T-helper 17 cell (primary cell): ENCODE measurements at places on chromosomes 7 and 10.
A peak's percentile ranks its signal among the peaks of the same experiment; 100 is the strongest.

GRCh38 chr7:31078363-31078990 lies 26.4 kb downstream of the ADCYAP1R1 start:
- peaks cover 45% of the 10 kb centered on the region for H3K27me3 ChIP-seq
- peaks cover 5% of the 10 kb centered on the region for H3K4me1 ChIP-seq
- no peak overlapping the region for H3K4me3 ChIP-seq
- H3K36me3 ChIP-seq, result no peaks in the 10 kb centered on the region
- H3K27ac ChIP-seq, result no peak overlapping the region

- H3K36me3 ChIP-seq, result no peaks in the 10 kb centered on the region
- no peak for DNase-seq
- no peak overlapping the region for H3K4me3 ChIP-seq
- H3K27me3 ChIP-seq, result no peaks in the 10 kb centered on the region
Measured at GRCh38 chr7:117066668-117067067, 113.4 kb downstream of the ST7 start.

GRCh38 chr10:16987206-16987621 lies 142.4 kb downstream of the CUBN start:
- H3K27ac ChIP-seq, result peak overlapping the region; percentile 27
- H3K4me3 ChIP-seq, result no peak overlapping the region
- no peak for DNase-seq
- H3K27me3 ChIP-seq, result no peaks in the 10 kb centered on the region
- H3K36me3 ChIP-seq, result no peaks in the 10 kb centered on the region
- peaks cover 4% of the 10 kb centered on the region for H3K4me1 ChIP-seq

DNA sequence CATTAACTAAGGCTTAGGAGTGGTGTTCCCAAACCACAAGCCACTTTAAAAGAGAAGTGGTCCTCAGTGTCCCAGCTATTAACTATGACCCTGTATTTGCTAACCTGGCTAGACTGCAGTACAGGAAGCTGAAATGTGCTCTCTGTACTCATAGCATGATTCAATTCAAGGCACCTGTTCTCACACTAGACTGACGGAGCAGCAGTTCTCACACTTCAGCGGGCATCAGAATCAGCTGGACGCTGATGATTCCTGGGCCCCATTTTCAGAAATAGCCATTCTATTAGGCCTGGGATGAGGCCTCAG lies 24.5 kb upstream of the MSRB2 start:
- peaks cover 4% of the 10 kb centered on the region for H3K4me1 ChIP-seq
- no peak overlapping the region for H3K4me3 ChIP-seq
- DNase-seq, result no peak
- H3K27ac ChIP-seq, result no peak overlapping the region
- peaks cover 33% of the 10 kb centered on the region for H3K27me3 ChIP-seq

GRCh38 chr7:50205011-50205410 lies 99.5 kb upstream of the IKZF1 start:
- H3K27me3 ChIP-seq, result peaks cover 14% of the 10 kb centered on the region
- peak overlapping the region; percentile 96 for H3K27ac ChIP-seq
- no peak overlapping the region for H3K4me3 ChIP-seq
- DNase-seq, result no peak
- peaks cover 2% of the 10 kb centered on the region for H3K36me3 ChIP-seq

DNA sequence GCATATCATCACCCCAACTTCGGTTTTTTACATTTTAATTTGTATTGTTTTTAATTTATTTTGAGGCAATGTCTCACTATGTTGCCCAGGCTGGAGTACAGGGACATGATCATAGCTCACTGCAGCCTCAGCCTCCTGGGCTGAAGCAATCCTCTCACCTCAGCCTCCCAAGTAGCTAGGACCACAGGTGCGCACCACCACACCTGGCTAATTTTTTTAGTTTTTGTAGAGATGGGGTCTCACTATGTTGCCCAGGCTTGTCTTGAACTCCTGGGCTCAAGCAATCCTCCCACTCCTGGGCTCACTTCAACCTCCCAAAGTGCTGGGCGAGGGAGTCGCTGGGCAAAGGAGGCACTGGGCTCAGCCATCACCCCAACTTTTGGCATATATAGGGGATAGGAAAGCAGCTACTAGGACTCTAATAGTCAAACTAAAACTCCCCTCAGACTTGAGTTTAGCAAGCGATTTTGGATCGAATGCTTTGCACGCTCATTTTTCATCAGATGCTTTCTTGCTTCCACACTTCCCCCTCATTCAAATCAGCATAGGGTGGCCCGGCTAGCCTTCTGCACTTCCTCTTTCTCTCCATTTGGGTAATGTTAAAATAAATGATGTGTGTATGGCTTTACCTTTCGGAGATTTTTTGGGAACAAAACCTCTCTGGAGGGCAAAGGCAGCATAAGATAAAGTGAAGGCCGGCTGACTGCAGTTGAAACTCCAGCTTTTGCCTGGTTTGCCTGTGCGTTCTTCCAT lies 20.8 kb upstream of the NMT2 start:
- DNase-seq, result no peak
- H3K27me3 ChIP-seq, result no peaks in the 10 kb centered on the region
- H3K27ac ChIP-seq, result peak overlapping the region; percentile 69
- H3K4me3 ChIP-seq, result no peak overlapping the region
- H3K36me3 ChIP-seq, result peaks cover 3% of the 10 kb centered on the region
- peaks cover 31% of the 10 kb centered on the region for H3K4me1 ChIP-seq

DNA sequence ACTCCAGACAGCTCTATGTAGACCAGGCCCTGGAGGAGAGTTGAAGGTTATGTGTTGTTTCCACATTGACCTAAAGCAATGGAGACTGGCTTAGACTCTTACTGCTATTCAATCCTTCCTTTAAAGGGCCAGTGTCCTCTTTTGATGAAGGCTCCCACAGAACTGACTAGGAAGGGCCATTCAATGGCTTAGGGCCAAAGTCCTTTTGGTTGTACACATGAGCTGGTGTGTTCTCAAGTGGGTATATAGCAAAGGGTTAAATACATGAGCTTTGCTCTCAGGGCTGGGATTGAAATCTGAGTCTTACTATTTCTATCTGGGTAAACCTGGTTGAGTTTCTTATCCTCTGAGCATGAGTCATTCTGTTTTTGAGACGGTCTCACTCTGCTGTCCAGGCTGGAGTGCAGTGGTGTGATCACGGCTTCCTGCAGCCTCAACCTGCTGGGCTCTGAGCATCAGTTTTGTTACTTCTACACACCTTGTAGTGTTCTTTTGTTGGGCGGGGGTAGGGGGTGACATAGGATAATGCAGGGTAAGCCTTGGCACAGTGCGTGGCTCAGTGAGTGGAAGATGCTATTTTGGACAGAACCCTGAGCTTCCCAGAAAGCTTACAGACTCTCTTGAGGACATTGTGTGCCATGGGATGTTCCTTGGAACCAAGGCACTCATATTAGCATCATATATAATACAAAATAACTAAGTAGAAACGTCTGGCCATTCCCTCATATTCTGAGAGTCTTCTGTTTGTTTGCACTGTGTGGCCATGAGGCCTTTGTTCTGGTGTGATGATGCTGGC lies 90.1 kb downstream of the ABCC2 start:
- H3K27ac ChIP-seq, result no peak overlapping the region
- DNase-seq, result no peak
- H3K27me3 ChIP-seq, result peaks cover 65% of the 10 kb centered on the region
- H3K36me3 ChIP-seq, result peaks cover 15% of the 10 kb centered on the region

GRCh38 chr7:128743112-128743772 lies 4.1 kb downstream of the CALU start:
- H3K4me1 ChIP-seq, result peaks cover 42% of the 10 kb centered on the region
- peaks cover 2% of the 10 kb centered on the region for H3K36me3 ChIP-seq
- H3K27ac ChIP-seq, result no peak overlapping the region

DNA sequence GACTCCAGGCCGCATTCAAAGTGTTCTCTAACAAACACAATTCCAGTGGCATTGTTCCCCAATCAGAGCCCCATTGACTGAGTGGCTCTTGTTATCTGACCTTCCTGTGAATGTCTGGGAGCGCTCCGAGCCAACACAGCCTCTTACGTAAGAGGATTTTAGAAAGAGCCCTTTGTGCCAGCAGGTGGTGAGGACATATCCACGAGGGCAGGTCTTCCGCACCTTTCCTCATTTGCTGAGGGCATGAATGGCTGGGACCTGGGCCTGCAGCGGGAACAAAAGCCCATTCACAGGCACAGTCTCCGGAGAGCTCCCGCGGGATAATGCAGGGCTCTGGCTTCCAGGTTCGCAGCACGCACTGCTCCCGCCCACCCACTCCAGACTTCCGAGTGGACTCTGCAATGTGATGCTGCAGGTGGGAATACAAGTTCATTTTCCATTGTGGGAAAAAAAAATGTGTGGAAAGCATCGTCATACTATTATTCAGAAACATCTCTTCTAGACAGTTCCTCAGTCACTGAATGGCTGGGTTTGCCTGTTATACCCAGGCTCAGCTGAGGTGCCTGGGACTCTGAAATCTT lies 295.0 kb upstream of the IGFBP3 start:
- H3K4me1 ChIP-seq, result no peaks in the 10 kb centered on the region
- no peaks in the 10 kb centered on the region for H3K36me3 ChIP-seq
- H3K27ac ChIP-seq, result no peak overlapping the region
- H3K27me3 ChIP-seq, result no peaks in the 10 kb centered on the region
- DNase-seq, result no peak
- H3K4me3 ChIP-seq, result no peak overlapping the region
